ENCODE measurements at places on chromosomes 4 and X.

DNA sequence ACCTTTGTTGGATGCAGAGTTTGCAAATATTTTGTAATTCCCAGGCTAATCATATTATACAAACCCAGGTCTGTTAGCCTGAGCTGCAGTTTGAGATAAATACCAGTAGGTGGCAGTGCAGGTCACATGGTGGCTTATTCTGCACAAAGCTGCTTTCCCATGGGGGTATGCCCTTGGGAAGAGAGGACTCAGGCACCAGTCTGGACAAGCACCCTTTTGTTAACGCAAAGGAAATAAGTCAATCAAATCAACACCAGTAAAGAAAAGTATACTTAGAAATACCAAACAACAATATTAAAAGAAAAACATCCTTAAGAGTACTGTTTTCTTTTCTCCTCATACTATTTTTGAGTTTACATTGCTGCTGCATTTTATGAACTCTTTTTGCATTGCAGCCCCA, 389.0 kb upstream of the ZFP42 start:
- DNase-seq: no peak

- DNase-seq: no peak
Measured at GRCh38 chr4:183106839-183107238, 7.8 kb downstream of the WWC2 start.

DNA sequence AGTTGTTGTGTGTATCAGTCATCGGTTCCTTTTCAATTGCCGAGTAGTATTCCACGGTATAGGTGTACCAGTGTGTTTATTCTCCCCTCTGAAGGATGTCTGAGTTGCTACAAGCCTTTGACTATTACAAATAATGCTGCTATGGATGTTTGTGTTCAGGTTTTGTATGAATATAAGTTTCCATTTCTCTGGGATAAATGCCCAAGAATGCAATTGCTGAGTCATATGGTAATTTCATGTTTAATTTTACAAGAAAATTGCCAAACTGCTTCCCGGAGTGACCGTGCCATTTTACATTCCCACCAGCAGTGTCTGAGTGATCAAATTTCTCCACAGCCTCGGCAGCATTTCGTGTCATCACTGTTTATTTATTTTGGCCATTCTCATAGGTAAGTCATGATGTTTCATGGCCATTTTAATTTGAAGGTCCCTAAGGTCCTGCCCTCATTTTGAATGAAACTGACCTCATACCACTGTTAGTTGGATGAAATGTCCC, 73.9 kb downstream of the IRF2 start:
- no peak for DNase-seq

DNA sequence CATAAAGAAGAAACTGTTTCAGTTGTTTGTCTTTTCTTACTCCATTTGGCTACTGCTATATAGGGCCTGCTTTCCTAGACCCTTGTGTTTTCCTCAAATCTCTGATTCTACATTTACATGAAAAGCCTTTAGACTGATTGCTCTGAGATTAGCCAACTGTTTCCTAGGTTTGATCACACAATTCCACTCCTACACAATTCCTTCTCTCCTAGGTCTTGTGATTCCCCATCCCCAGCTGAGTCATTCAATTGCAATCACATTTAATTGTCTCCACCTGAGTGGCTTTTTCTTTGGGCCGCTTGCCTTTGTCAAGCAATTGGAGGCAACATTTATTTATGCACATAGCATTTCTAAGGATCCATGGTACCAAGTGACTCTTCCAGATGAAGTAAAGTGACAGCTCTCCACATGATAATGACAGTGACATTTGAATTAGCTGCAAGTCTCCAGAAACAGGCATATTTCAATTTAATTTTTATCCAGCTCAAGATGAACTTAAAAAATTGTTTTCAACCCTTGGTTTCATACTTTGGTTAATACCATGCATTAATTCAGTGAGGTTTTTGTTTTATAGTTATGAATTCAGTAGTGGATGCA, 35.8 kb downstream of the ATXN3L start:
- no peak for DNase-seq

DNA sequence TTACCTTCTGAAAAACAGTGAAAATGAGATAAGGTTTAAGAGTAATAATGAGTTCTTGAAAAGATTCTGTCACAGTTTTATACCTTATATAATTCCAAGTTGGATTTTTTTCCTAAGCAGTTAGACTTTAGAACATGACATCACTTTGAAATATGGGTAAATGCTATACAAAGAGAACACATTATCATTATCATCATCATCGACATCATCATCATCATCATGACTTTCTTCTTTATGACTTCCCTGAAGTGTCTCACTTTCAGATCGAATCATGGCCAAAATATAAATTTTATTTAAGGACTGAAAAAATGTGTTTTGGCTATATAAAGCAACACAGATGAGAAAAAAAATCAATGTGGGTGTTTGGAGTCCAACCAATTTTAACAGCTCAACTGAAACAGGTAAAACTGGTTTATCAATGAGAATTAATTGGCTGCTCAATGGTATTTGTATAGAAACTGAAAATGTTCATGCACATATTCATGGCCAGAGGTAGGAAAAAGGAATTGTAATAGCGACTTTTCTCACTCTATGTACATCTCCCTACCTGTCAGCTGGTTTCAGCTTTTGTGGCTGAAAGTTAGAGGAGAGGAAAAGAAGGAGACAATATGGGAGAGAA, 243.1 kb upstream of the GPC4 start:
- DNase-seq: no peak

GRCh38 chr4:88645994-88646393, 51.6 kb downstream of the NAP1L5 start:
- DNase-seq: no peak

DNA sequence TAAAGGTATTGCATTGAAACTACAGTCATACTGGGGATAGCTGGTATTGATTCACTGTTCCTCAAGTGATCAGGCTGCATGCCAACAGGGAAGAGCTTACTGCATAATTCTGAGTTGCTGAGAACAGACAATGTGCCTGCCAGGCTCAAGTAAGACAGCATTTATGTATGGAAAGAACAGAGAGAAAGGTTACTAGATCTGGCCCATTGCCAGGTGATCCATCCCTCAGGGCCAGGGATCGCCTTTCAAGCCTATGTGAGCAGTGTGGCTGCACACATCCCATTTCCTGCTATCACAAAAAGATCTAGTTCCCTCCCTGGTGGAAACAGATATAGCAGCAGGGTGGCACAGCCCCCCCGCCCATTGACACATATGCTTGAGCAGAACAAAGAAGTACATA, 254.0 kb downstream of the TMA16 start:
- DNase-seq: no peak

DNA sequence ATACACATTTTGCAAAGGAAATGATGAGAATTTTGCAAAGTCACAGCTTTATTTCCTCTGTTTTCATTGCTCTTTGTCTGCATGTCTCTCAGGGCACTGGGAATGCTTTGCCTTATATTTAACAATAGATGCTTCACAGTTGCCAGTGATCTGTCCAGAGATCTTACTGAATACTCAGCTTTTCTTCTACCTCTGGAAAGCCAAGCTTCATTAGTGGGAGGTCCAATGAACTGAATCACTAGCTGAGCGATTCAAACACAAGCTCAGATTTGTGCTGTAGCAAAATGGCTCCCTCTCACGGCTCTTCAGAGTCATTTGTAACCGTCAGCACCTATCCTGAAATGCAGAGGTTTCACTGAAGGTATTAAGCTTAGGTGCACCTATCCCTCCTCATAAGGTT, 138.9 kb downstream of the DCLK2 start:
- no peak for DNase-seq

- no peak for DNase-seq
Measured at GRCh38 chrX:153926552-153926857, 441 bp upstream of the ARHGAP4 start.

DNA sequence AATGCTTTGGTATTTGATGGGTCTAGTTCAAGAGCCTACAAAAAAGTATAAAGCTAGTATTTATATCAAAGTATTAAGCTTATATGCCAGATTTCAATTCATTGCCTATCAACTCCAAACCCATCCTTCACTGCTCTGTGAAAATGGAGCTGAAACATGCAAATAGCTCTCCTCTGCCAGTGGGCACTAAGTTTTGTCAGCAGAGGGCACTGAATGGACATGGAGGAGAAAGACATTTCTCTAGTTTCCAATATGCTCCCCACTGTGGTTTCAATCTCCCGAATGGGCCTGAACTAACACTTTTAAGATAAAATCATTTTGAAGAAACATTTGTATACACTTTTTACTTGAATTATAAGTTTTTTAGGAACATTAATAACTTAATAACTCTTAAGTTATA, 12.4 kb downstream of the PPID start:
- DNase-seq: no peak

GRCh38 chr4:19104176-19104575, 1082.6 kb upstream of the LCORL start:
- no peak for DNase-seq

Data from stimulated activated naive CD8-positive, alpha-beta T cell treated with anti-CD3 and anti-CD28 coated beads, Interleukin-15, Interleukin-2, amounts not matched to agents 100 U/mL and 50 U/mL, for 24 hours (primary cell).